Activated gamma-delta T cell treated with anti-CD3 and anti-CD28 coated beads, Interleukin-2, amount 50 U/mL, for 16 hours (primary cell): ENCODE measurements at places on chromosomes 2 and 18.
A peak's percentile ranks its signal among the peaks of the same experiment; 100 is the strongest.

GRCh38 chr2:70939839-70940580, 4.3 kb downstream of the ATP6V1B1 start:
- no peak for DNase-seq

DNA sequence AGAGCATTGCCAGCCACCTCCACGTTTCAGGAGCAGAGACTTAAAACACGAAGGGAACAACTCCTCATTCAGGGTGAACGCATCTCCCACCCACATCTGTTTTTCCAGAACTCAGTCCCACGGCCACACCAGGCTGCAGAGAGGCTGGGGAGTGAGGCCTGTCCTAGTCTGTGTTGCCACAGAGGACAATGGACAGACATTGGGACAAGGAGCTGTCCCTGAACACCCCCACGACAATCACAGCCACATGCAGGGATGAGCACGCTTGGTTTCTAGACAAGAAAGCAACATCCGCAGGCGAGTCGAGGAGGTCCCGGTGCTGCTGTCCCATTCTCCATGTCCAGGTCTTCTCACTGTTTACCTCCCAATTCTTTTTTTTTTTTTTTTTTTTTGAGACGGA, 167.4 kb downstream of the EIPR1 start:
- DNase-seq = no peak

DNA sequence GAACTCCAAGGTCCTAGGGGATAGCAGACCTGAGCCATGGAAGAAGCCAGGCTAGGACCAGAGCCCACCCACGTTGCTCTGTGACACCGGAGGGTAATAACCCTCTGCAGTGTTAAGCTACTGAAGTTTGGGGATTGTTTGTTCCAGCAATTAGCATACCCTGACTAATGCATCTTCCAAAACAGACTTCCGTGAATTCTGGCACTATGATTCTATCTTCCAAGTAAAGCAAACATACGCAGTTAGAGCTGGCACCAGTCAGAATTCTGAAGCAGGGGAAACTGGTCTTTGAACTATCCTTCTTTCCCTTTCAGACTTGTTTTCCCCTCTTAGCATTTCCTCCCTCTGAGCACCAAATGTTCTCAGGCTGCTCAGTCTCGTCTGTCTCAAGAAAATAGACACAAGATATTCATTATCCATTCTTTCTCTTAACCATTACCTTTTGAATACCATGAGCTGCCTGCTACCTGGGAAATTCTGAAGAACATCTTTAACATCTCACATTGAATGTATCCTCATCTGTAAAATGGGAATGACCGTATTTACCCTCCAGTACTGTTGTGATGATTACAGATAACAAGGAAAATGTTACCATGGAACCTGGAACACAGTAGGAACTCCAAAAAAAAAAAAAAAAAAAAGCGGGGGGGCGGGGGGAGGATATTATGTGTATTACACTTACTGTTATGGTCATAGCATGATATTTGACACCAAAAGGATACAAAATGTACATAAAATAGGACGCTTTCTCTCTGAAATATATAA, 108.2 kb downstream of the TCF4 start:
- no peak for DNase-seq

GRCh38 chr2:240455647-240456446, 20.4 kb downstream of the GPC1 start:
- DNase-seq = no peak

DNA sequence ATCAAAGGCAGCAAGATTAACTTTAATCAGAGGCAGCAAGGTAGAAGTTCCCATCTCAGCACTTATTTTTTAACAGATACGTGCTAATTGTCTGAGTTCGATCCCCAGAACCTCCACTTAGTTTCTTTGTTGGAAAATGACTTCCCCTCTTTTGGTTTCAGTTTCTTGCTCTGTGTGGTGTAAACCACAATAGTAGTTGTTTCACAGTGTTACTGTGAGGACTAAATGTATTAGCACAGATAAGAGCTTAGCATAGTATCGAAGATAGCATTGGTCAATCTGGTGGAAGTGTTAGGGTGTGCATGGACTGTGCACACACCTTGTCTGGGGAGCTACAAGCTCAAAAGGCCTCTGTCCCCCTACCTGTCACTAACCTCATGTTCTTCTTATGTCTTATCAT, 988.3 kb upstream of the GYPC start:
- DNase-seq = no peak

DNA sequence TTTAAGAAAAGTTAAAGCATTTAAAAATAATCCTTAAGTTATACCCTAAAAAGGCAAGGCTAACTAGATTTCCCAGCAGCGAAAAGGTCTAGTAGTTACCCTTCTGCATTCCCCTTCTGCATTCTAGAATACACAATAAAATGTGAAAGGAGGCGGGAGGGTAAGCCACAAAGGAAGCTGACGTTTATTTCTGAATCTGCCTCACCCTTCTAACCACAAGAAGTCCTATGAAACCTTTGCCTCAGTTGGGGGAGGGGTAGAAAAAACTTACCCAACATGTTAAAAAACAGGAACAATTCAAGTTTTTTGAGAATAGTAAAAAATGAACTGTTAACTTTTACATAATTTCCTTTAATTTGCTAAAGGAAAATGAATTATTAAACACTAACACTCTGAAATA, 11.3 kb downstream of the STK17B start:
- peak; percentile 49 for DNase-seq

DNA sequence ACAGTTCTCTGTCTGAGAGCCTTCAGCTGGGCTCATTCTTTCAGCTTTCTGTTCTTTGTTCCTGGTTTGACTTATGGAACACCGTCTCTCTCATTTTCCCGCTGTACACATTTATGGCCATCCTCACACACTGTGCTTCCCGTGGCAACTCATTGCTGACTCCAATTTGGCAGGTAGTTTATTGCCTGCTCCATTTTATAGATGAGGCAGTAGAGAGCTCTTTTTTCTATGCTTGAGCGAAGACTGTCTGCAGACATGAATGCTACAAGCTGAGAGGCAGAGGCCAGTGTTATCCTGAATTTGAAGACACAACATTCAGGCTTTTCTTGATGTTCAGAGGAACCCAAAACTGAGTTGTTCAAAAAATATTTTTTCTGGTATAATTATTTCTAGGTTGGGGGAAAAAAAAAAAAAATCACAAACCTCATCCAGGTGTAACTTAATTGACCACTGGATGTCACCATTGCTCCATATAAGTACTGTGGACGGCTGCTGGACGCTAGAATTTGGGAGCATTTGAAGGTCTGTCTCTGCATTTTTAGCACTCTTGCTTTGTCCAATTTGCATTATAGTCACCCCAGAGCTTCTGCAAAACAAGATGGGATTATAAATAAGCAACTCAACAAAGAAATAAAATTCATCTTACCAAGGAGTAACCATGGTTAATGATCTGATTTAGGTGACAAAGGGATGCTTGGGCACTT, 83.5 kb downstream of the HRH4 start:
- DNase-seq = no peak

DNA sequence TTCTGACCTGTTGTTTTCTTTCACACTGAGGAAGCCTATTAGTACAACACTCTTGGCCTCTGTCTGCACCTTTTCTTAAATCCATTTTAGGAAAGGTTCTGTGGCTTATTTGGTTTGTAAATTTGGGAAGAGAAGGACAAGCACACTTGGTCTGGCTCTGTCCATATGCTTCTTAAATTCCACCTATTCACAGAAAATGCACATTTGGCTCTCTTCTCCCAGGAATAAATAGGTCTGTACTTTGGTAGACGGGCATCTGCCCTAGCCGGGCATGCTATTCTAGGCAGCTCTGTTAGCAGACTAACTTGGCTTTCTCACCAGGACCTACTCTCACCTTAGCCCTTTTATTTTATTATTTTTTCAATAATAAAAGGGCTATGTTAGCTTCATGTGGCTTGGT, 1211.8 kb upstream of the SLC39A10 start:
- DNase-seq = no peak

DNA sequence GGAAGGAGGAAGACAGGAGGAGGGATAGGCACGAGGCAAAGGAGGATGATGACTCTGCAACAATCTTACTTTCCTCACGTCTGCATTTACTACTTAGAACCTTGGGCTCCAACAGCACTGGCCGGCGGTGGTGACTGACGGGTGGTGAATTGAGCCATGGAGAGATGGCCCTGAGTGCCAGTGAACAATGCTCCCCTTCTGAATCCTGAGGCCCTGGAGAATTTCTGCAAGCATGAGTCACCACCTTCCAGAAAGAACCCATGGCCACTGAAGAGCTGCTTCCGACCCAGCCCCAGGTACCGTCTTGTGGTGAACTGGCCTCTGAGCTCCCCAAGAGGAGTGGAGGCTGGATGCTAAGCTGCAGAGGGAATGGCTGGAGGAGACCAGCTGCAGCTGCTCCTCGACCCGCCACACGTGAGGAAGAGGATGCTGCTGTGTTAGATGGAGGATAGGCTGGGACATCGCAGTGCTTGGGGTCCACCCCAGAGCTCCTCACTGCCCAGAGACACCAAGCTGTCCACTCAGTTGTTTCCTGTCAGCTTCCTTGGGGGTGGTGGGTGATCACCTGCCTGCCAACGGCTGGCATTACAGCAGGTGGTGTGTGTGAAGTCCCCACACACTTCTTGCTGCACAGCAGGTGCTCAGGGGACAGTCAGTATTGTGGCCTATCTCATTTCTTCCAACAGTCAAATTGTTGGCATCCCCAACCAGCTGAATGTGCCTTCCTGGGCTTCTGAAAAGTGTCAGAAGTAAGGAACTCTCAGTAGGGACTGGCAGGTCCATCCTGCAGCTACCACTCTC, 186.5 kb upstream of the ID2 start:
- no peak for DNase-seq

- no peak for DNase-seq
Measured at GRCh38 chr2:197107291-197108269, 181.1 kb upstream of the PGAP1 start.

GRCh38 chr2:36511858-36512603, 85.9 kb downstream of the FEZ2 start:
- DNase-seq = no peak

- DNase-seq = no peak
Measured at GRCh38 chr18:49007663-49008062, 56.9 kb upstream of the SMAD7 start.

- DNase-seq = no peak
Measured at GRCh38 chr2:120447127-120447785, 101.3 kb downstream of the INHBB start.

DNA sequence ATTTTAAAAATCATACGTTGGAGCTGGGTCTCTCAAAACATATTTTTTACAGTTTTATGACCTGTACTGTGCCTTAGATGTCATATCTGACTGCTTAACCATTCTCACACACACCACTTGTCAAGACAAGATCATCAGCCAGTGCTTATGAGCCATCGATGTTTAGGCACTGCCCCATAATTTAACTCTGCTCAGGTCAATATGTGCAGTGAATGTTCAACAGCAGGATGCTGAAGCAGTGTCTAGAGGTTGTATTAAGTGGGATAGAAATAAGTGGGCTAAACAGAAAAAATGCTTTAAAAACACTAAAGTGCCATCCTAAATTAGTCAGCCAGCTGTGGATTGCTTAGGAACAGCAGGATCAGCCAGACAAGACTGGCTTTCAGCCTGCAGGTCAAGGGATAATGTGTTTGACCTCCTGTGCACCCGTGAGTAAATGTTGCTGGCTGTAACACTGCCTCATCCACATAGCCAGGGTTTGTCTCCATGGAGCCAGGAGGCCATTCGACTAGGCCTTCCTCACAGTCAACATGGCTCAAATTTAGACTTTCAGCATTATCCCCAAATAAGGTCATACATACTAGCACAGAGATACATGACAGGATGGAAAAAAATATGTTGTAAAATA, 139.0 kb upstream of the NXPH2 start:
- no peak for DNase-seq

- DNase-seq = peak; percentile 48
Measured at GRCh38 chr2:2057125-2057721, 273.9 kb downstream of the MYT1L start.

DNA sequence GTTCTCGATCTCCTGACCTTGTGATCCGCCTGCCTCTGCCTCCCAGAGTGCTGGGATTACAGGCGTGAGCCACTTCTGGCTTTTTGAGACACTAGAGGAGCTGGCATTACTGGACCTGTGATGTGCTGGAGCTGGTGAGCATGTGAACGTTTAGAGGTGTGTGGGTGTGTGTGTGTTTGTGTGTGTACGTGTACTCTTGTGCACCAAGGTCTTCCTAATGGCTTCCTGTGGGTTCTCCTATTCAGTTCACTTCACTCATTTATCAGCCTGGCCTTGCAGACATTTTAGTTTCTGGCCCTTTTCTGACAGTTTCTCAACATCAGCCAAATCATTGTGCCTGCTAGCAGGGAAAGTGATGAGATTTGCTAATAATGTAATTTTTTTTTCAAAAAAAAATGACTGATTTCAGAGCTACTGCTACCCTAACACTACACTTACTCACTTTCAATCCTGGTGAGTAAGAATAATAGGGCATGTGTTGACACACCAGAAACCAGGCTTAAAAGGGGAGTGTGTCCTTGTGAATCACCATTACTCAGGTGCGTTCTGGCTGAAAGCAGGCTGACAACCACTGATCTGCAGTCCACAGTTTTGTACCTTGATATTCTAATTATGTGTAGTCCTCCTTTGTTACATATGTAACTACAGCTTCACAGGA, 41.0 kb upstream of the ACTR3 start:
- no peak for DNase-seq

DNA sequence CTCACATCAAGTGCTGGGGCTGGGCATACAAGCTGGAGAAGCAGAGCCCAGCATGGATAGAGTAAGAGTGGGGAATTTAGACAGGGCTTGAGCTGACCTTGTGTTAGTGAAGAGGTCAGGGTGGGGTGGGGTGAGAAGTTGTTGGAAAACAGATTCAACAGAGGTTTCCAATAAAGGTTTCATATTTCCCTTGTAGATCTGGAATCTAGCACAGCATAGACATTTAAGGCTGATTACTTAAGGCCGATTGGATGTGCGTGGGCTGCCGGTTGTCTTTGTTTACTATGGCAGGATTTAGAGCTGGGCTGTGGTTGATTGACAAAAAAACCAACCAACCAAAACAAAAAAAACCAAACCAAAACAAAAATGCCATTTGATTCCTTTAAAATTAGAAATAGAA, 114.9 kb upstream of the SEC11C start:
- no peak for DNase-seq
